ENCODE measurements at places on chromosomes 11 and 22.

GRCh38 chr11:85536438-85536837 is 90.7 kb downstream of the DLG2 start:
- DNase-seq, result no peak

- no peak for DNase-seq
These were observed 56.6 kb upstream of the FDX1 start for GRCh38 chr11:110373051-110373702.

GRCh38 chr11:26149585-26149984 is 182.3 kb upstream of the ANO3 start:
- DNase-seq, result no peak

- no peak for DNase-seq
These were observed 111.2 kb downstream of the ZNF280B start for GRCh38 chr22:22397292-22397870.

- DNase-seq, result no peak
These were observed 1.9 kb upstream of the FKBP2 start for GRCh38 chr11:64238999-64239398.

- DNase-seq, result no peak
These were observed 6.2 kb upstream of the LINC01488 start for GRCh38 chr11:69475141-69475865.

DNA sequence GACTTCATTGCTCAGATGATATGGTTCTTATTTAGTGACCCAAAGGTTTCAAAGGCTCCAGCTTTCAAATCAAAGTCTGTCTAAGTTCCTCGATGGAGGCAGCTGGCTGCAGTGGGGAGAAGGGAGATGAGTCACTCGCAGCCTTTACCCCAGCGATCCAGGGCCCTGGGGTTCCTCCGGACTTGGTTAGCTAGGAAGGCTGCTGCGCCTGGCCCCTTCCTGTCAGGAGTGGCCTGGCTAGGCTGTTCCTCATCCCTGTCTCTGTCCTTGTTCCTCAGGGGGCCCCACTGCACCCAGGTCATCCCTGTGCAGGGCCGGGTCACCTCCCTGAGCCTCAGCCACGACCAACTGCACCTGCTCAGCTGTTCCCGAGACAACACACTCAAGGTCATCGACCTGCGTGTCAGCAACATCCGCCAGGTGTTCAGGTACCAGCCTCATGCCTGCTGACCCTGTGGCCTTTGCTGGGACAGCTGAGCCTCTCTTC is 13.9 kb downstream of the ATG16L2 start:
- no peak for DNase-seq

GRCh38 chr11:130480186-130480585 is 31.7 kb downstream of the ADAMTS15 start:
- no peak for DNase-seq

GRCh38 chr11:116731097-116731761 is 41.6 kb downstream of the BUD13 start:
- DNase-seq, result no peak

GRCh38 chr11:128482512-128483191 is 104.7 kb downstream of the ETS1 start:
- DNase-seq, result no peak

DNA sequence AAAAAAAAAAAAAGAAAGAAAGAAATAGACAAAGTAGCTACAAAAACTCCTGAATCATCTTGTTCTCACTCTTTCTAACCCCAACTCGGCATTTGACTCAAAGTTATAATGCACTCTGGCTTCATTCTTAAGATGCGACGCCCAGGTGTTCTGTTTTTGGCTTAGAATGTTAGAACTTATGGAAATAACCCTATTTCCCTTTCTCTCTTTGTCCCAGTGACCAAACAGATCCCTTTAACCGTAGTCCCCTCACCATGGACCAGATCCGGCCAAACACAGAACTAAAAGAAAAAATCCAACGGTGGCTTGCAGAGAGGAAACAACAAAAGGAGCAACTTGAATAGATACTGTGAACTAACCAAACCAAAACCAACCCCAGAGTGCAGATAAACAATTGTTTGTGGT is 5.3 kb upstream of the ATP5MG start:
- DNase-seq, result no peak

DNA sequence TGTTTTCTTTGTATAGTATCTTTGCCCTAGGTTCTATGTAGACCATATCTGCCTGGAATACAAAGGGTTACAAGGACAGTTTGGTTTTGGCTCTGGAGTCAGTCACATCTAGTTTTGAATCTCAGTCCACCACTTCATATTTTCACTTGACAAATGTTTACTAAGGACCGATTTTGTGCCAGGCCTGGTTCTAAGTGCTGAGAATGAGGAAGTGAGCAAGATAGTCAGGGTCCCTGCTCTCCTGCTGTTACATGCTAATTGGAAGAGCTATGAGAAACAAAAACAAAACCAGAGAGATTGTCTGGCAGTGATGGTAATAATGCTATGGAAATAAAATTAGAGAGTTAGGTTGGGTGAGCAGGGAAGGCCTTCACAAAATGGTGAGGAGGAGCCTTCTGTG is 66.1 kb upstream of the ARHGAP20 start:
- DNase-seq, result no peak

- DNase-seq, result no peak
These were observed 8.0 kb upstream of the CLCF1 start for GRCh38 chr11:67381244-67381972.
